ENCODE measurements at places on chromosomes 12 and 14.

DNA sequence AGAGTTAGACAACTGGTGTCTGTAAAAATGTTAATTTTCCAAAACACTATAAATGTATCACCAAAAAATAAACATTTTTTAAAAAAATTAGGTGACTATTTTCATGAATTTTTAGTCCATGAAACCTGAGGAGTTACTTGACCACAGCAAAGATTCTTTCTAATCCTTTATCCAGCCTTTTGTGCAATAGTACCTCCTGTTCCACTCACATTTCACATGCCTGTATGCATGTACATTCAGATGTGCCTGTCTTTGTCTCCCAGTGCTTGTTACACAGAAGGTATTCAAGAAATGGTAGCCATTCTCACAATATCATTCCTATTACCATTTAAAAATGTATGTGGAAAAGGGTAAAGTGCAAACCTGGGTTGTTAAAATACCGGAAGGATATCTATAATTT, 857.0 kb downstream of the DIO2 start:
- H3K27ac ChIP-seq: no peak overlapping the region
- no peaks in the 10 kb centered on the region for H3K4me1 ChIP-seq
- no peaks in the 10 kb centered on the region for H3K36me3 ChIP-seq
- no peak overlapping the region for H3K4me3 ChIP-seq

- peaks cover 16% of the 10 kb centered on the region for H3K4me1 ChIP-seq
- no peak overlapping the region for H3K27ac ChIP-seq
- no peak overlapping the region for H3K4me3 ChIP-seq
- DNase-seq: no peak
- no peaks in the 10 kb centered on the region for H3K36me3 ChIP-seq
- H3K27me3 ChIP-seq: no peaks in the 10 kb centered on the region
These were observed 66.5 kb upstream of the MAX start for GRCh38 chr14:65168840-65169239.

GRCh38 chr14:104154246-104154645, 15.9 kb downstream of the KIF26A start:
- no peak overlapping the region for H3K4me3 ChIP-seq
- H3K36me3 ChIP-seq: no peaks in the 10 kb centered on the region
- no peak for DNase-seq
- H3K4me1 ChIP-seq: no peaks in the 10 kb centered on the region
- H3K27ac ChIP-seq: no peak overlapping the region

DNA sequence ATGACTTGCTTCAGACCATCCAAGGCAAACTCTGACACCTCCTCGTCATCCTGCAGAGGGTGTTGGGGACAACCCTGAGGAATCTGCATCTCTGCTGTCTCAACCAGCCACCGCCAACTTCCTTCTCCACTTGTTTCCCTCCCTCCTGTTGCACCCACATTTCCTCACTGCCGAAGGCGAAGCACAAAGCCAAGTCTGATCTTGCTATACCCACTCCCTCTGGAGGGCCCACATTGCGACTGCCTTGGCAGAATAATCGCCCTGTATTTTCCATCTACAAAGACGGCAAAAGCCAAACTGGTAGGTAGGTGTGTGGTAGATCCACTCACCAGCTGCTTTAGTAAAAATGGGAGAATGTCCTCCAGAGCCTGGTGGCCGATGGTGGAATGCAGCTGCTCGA, 21.8 kb upstream of the RAB35 start:
- peaks cover 92% of the 10 kb centered on the region for H3K36me3 ChIP-seq
- H3K27ac ChIP-seq: no peak overlapping the region
- H3K27me3 ChIP-seq: no peaks in the 10 kb centered on the region
- no peak overlapping the region for H3K4me3 ChIP-seq

GRCh38 chr14:92692822-92693226, 55.6 kb downstream of the LGMN start:
- no peak for DNase-seq
- H3K4me3 ChIP-seq: no peak overlapping the region
- no peaks in the 10 kb centered on the region for H3K27me3 ChIP-seq
- peaks cover 7% of the 10 kb centered on the region for H3K36me3 ChIP-seq

DNA sequence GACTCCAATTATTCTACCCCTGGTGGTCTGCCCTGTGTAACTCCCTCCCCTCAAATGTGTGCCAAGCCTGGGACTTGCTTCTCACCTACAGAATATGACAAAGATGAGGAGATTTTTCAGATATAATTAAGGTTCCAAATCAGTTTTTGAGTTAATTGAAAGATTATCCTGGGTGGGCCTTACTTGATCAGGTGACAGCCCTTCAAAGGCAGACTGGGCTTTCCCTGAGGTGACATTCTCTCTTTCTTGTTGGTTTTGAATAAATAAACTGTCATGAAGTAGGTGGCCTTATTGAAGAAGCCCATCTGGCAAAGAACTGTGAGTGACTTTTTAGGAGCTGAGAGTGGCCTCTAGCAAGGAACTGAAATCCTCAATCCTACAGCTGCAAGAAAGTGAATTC, 106.0 kb downstream of the BRMS1L start:
- H3K27ac ChIP-seq: no peak overlapping the region
- no peaks in the 10 kb centered on the region for H3K4me1 ChIP-seq
- no peaks in the 10 kb centered on the region for H3K36me3 ChIP-seq
- H3K27me3 ChIP-seq: no peaks in the 10 kb centered on the region

- H3K4me1 ChIP-seq: no peaks in the 10 kb centered on the region
- no peaks in the 10 kb centered on the region for H3K27me3 ChIP-seq
- no peak for DNase-seq
- no peaks in the 10 kb centered on the region for H3K36me3 ChIP-seq
- H3K4me3 ChIP-seq: no peak overlapping the region
- no peak overlapping the region for H3K27ac ChIP-seq
These were observed 12.9 kb upstream of the ASPG start for GRCh38 chr14:104072586-104072985.

DNA sequence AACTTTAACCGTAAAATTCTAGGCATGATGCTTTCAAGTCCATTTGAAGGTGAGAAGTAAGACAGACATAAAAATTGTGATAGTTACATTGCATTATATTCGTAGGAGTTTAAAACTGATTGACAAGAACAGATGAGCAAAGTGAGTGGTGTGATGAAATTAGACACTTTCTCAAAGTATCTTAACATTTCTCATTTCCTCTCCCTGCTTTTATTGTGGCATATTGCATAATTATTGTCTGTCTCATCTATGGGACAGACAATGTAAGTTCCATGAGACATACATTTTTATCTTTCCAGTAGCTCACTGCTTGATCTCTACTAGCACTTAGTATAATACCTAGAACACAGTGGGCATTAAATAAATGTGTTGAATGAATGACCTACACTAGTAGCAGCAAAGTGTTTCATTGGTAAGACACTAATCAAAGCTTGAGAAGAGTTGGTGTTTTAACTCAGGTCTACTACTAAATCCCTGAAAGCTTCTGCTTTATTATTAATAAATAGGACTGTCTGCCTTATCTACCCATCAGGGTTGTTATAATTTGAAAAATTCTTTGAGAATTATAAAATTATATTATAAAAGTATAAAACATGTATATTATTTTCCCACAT, 19.0 kb downstream of the A2M start:
- H3K27me3 ChIP-seq: no peaks in the 10 kb centered on the region
- no peak overlapping the region for H3K4me3 ChIP-seq
- no peaks in the 10 kb centered on the region for H3K4me1 ChIP-seq
- H3K36me3 ChIP-seq: peaks cover 75% of the 10 kb centered on the region
- no peak for DNase-seq
- no peak overlapping the region for H3K27ac ChIP-seq

GRCh38 chr12:78878866-78879265, 14.3 kb downstream of the SYT1 start:
- no peak overlapping the region for H3K4me3 ChIP-seq
- H3K27ac ChIP-seq: no peak overlapping the region
- DNase-seq: no peak
- no peaks in the 10 kb centered on the region for H3K27me3 ChIP-seq
- no peaks in the 10 kb centered on the region for H3K36me3 ChIP-seq

DNA sequence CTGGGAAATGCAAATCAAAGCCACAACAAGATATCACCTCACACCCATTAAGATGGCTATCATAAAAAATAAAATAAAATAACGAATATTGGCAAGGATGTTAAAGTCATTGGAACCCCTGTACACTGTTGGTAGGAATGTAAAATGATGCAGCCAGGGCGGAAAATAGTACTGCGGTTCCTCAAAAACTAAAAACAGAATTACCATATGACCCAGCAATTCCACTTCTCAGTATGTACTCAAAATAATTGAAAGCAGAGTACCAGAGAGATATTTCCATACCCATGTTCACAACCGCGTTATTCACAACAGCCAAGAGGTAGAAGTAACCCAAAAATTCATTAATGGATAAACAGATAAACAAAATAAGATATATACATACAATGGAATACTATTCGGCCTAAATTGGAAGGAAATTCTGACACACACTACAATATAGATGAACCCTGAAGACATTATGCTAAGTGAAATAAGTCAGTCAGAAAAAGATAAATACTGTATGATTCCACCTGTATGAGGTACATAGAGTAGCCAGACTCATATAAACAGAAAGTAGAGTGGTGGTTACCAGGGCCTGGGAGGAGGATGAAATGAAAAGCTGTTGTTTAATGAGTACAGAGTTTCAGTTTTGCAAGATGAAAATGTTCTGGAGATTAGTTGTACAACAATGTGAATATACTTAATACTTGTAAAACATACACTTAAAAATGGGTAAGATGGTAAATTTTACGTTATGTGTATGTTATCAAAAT, 84.6 kb downstream of the TXNDC16 start:
- no peak overlapping the region for H3K4me3 ChIP-seq
- no peak for DNase-seq
- no peaks in the 10 kb centered on the region for H3K4me1 ChIP-seq
- no peaks in the 10 kb centered on the region for H3K27me3 ChIP-seq
- no peak overlapping the region for H3K27ac ChIP-seq

- no peak overlapping the region for H3K4me3 ChIP-seq
- no peaks in the 10 kb centered on the region for H3K4me1 ChIP-seq
- H3K36me3 ChIP-seq: no peaks in the 10 kb centered on the region
- H3K27ac ChIP-seq: no peak overlapping the region
- H3K27me3 ChIP-seq: no peaks in the 10 kb centered on the region
These were observed 356.7 kb downstream of the LRIG3 start for GRCh38 chr12:58563621-58564020.

GRCh38 chr12:48165089-48165981, 8.0 kb upstream of the ASB8 start:
- DNase-seq: no peak
- H3K36me3 ChIP-seq: no peaks in the 10 kb centered on the region
- no peaks in the 10 kb centered on the region for H3K4me1 ChIP-seq
- no peaks in the 10 kb centered on the region for H3K27me3 ChIP-seq

- DNase-seq: no peak
- H3K27me3 ChIP-seq: no peaks in the 10 kb centered on the region
- no peaks in the 10 kb centered on the region for H3K36me3 ChIP-seq
- H3K27ac ChIP-seq: peak overlapping the region; percentile 78
- H3K4me1 ChIP-seq: peaks cover 11% of the 10 kb centered on the region
- H3K4me3 ChIP-seq: peak overlapping the region; percentile 98
These were observed 1.1 kb downstream of the WDR20 start for GRCh38 chr14:102140750-102141145.

- no peaks in the 10 kb centered on the region for H3K27me3 ChIP-seq
- no peak for DNase-seq
- no peak overlapping the region for H3K27ac ChIP-seq
- H3K4me1 ChIP-seq: no peaks in the 10 kb centered on the region
- no peaks in the 10 kb centered on the region for H3K36me3 ChIP-seq
These were observed 205.2 kb downstream of the PAX9 start for GRCh38 chr14:36866867-36867266.

- H3K4me3 ChIP-seq: peak overlapping the region; percentile 77
- no peaks in the 10 kb centered on the region for H3K27me3 ChIP-seq
- peaks cover 8% of the 10 kb centered on the region for H3K4me1 ChIP-seq
- peak overlapping the region; percentile 72 for H3K27ac ChIP-seq
- no peak for DNase-seq
These were observed 1.4 kb downstream of the TMTC1 start for GRCh38 chr12:29782285-29782870.

DNA sequence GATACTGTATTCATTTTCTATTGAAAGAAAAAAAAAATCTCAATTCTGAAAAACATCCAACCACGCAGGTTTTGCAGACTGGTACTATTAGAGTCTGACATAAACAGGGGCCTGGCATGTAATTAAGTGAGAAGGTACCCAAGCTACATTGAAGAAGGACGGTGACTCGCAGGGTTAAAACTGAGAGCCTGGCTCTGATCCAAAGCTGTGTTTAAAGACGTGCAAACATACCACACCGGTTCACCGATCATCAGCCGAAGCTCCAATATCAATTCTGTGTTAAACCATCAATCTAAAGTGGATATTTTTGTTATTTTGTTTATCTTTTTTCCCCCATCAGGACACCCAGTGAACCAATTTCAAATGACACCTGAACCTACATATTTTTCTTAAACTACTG, 108.1 kb upstream of the DIO3 start:
- peaks cover 5% of the 10 kb centered on the region for H3K4me1 ChIP-seq
- peaks cover 8% of the 10 kb centered on the region for H3K27me3 ChIP-seq
- H3K27ac ChIP-seq: no peak overlapping the region
- H3K4me3 ChIP-seq: no peak overlapping the region
- no peaks in the 10 kb centered on the region for H3K36me3 ChIP-seq

DNA sequence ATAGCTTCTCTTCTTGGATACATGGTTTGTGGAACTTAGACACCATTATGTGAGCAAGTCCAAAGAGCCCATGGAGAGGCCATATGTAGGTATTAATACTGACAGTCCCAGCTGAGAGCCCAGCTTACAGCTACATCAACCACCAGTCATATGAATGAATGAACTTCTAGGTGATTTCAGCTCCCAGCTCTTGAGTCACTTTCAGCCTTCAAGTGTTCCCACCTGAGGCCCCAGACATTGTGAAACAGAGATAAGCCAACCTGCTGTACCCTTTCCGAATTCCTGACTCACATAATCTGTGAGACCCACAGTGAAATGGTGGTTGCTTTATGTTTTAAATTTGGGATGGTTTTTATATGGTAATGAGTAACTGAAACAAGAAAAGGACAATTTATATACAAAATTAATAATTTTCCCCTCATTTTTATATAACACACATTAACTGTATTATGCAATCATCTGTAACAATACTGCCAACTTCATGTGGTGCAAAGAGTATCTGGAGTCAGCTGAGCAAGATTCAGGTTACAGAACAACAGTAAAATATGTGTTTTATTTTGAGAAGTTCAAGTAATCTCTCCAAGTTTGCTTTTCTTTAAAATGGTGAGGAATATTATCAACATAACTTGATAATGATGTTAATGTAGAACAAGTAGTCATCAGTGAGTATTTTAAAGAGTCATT, 27.7 kb upstream of the FBXO33 start:
- DNase-seq: no peak
- H3K36me3 ChIP-seq: no peaks in the 10 kb centered on the region
- no peak overlapping the region for H3K4me3 ChIP-seq

GRCh38 chr12:118635276-118635675, 258.9 kb downstream of the SUDS3 start:
- no peak overlapping the region for H3K27ac ChIP-seq
- no peak for DNase-seq
- H3K27me3 ChIP-seq: no peaks in the 10 kb centered on the region
